AG10803 (cell line): ENCODE measurements at places on chromosomes 13 and 19.

GRCh38 chr13:48828962-48829411, 146.7 kb upstream of the FNDC3A start:
- no peak for DNase-seq

GRCh38 chr19:46472592-46472991, 1.2 kb upstream of the PNMA8A start:
- no peak for DNase-seq

DNA sequence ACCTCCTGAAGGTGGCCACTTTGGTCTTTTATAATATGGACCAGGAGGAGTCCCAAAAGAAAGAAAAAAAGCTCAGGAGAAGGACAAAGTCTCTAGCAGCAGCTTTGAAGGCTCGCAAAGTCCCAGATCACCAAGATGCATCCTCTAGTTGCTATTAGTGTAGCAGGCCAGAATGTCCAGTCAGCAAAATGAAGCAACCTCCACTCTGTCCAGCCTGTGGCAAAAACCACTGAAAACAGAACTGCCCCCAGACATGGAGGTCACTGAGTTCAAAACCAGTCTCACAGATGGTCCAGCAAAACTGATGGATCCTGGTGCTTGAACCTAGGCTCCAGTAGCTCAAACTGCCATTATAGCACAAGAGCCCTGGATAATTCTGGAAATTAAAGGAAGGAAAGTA, 10.4 kb downstream of the LILRB4 start:
- no peak for DNase-seq

DNA sequence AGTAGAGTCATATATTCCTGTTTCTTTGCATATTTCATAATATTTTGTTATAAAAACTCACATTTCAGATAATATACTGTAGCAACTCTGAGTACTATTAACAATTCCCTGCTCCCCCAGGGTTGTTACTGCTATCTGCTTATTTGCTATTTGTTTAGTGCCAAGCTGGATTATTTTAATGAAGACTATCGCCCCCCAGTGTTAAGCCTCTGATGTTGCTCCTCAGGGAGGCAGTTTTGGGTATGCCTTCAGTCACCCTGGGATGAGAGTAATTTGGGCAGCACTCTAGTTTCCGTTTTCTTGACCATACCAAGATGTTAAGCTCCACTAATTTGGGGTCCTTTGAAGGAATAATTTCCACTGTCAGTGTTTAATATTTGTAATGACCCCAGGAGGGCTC, 46.0 kb downstream of the MICU2 start:
- DNase-seq: peak; percentile 30

- DNase-seq: peak; percentile 66
Measured at GRCh38 chr13:98584668-98585397, 7.9 kb upstream of the STK24 start.

DNA sequence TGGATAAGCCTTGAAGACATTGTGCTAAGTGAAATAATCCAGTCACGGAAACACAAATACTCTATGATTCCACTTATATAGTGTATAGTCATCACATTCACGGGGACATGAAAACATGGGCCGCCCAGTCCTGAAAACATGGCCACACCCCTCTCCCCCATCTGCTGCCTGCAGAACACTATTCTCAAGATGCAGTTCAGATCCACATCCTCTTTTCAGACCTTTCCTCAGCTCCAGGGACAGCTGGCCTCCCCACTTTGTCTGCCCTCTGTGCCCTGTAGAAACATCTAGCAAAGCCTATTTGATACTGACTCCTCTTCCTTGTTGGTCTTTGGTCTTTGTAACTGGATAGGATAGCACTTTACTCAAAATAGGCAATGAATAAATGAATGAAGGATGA, 8.3 kb downstream of the RFX2 start:
- no peak for DNase-seq

GRCh38 chr19:27694361-27695055, 1518.4 kb downstream of the UQCRFS1 start:
- no peak for DNase-seq

DNA sequence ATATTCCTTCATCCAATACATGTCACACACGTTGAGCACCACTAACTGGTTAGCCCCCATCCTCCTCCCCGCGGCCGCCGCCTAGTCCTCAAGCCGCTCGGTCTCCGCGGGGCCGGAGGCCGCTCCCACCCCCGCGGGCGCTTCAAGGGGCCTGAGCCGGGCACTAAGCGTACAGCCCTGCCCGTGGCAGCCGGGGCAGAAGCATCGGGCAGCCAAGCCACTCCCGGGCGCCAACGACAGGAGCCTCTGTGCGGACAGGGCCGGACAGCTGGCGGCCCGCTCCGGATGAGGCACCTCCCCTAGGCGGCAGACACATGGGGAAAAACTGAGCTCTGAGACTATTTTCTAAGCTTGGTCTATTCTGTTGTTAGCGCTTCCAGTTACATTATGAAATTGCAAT, 2.8 kb upstream of the ZNF543 start:
- DNase-seq: no peak
